ENCODE measurements at places on chromosomes 4 and X.

DNA sequence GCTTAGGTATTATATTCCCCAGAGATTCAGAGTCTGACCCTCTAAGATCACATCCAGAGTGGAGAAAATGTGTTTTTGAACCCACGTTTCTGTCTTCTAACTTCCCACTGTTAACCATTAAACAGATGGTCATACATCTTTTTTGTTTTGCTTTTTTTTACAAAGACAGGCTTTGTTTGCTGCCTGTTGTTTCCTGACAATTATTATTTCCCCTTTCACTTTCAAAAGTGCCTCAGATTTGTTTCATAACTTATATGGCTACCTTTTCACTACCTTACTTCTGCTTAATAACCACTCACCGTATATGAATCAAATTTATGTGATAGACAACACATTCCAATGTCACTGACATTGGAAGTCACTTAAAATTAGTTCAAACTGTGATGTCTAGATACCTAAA, 142.2 kb downstream of the HS3ST1 start:
- no peak for DNase-seq

GRCh38 chrX:105167233-105167632, 53.3 kb downstream of the TEX13A start:
- no peak for DNase-seq

DNA sequence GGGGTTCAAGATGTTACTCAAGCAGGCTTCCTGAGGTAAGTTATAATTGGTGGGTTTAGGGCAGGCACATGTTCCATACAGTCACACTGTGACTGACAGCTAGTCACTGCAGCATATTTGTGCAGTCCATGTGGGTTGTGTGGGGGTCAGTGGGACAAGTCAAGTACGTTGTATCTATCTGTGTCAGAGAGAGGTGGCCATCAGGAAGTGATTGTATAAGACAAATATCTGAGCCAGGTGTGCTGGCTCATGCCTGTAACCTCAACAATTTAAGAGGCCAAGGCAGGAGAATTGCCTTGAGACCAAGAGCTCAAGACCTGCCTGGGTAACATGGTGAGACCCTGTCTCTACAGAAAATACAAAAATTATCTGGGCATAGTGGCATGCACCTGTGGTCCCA, 509.3 kb downstream of the CENPC start:
- no peak for DNase-seq

- no peak for DNase-seq
Measured at GRCh38 chrX:154775419-154776349, 13.0 kb downstream of the DKC1 start.

GRCh38 chrX:136856551-136856950, 24.0 kb downstream of the RBMX start:
- DNase-seq: no peak

DNA sequence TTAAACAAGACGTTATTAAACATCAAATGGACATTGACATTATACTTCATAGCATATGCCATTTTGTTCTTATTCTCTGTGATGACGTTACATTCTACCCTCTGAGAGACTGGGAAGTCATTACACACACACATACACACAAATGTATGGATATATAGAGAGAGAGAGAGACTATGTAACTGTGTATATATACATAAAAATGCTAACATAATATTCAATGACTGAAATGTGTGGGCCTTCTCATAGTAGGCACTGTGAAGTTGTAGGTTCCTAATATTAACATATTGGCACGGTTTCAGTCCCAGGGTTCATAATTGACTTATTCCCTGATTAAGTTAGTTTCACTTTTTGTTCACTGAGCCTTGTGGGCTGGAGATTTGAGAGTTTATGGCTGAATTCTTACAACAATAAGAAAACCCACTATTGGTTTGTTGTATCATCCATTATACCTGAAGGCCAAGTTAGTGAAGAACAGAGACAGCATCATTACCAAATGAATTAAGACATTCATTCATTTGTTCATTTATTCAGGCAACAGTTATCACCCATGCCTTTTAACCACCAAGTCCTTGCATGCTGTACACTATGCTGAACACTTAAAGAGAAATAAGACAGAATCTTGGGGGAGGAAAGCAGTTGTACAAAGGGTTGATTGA, 68.5 kb downstream of the GAB1 start:
- no peak for DNase-seq

- no peak for DNase-seq
Measured at GRCh38 chr4:102774254-102774653, 13.5 kb upstream of the MANBA start.

GRCh38 chr4:164538097-164538496, 215.8 kb upstream of the SMIM31 start:
- no peak for DNase-seq

DNA sequence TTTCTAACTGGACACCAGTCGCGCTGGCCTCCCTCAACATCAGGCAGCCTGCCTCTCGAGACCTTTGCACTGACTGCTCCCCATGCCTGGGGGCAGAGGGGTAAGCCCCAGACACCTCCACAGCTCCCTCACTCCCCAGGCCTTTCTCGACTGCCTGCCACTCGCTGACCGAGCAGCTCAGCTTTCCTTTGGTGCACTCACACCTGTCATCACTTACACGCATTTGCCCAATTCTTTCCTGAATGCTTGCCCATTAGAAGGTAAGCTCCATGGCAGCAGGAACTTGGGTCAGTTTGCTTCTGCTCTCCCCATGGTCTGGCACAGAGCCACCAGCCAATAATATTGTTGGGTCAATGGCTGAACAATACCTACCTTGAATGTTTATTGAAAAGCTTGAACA, 32.2 kb upstream of the PROM1 start:
- no peak for DNase-seq
